HuH-7 (cell line): ENCODE measurements at places on chromosomes 4 and X.

GRCh38 chrX:154775419-154776349 lies 13.0 kb downstream of the DKC1 start:
- DNase-seq = no peak

DNA sequence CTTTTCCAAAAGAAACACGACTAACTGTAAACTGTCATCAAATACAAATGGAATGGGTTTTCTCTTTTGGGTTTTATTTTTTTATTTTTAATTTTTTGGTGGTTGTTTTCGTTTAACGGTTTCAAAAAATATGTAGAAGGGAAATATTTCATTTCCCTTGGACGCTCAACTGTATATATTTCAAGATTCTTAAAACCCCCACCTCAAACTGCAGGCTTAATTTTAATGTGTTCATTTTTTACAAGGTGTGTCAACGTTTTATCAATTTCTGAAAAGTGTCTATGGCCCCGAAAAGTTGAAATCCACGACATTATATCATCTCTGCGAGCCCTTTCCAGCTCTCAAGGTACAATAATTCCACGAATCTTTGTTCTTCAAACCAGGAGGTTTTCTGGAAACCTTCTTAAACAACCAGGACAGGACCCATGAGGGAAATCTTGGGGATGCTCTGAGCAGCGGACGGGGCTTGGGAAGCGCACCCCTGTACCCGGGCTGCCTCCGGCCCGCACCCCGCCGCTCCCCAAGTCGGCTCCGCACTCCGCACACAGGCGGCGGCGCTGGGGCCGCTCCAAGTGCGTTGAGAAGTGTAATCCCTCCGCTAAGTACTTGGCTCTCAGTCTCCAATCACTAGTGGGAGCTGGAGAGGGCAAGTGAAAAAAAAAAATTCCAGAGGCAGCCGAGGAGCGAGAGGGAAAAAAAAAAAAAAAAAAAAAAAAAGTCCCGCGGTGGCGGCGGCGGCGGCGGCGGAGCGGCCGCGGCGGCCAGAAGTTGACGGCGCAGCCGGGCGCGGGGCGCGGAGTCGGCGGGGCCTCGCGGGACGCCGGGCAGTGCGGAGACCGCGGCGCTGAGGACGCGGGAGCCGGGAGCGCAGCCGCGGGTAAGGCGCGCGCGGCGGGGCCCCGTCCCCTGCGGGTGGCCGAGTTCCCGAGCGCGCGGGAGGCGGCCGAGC lies at the start of gene BMPR1B:
Gene BMPR1B (plus strand): TSS at position 764 of the 949 bp plus-strand sequence. CDS start 346,470 bp downstream, outside the sequence.
- peak; percentile 37 for DNase-seq

GRCh38 chr4:5921101-5921980 lies 28.5 kb upstream of the CRMP1 start:
- no peak for DNase-seq

DNA sequence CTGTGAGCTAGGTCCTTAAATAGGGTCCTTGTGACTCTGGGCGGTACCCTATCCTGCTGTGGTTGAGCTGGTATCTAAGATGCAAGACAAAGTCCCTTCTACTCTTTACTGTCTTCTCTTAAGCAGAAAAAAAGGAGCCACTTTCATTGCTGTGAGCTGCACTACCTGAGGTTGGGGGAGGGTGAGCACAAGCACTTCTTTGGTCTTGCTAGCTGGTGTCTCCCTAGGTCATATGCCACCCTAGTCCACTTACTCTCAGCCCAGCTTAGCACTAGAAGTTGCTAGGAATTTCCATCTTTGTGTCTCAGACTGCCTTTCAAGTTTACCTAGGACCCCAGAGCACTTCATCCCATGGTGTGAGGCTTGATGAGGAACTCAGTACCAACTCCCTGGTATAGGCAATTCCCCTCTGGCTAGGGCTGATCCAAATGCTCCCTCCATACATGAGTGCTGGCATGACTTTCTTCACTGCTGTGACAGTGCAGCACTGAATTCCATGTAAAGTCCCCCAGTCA lies 343.6 kb upstream of the CT83 start:
- no peak for DNase-seq

- DNase-seq = no peak
These were observed 3.8 kb downstream of the G6PD start for GRCh38 chrX:154542723-154543424.

DNA sequence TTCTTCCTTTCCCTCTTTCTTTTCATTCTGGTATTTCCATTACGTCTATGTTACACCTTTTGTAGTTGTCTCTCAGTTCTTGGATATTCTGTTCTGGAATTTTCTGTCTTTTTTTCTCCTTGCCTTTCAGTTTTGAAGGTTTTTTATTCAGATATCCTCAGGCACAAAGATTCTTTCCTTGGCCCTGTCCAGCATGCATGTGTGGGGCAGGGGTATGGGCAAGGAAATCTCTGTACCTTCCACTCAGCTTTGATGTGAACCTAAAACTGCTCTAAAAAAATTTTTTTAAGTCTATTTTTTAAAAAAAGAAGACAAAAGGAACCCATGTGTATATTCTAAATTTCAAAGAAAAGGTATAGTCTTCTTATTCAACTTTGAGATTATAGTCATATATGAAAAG lies 180.5 kb downstream of the SOWAHB start:
- DNase-seq = no peak

GRCh38 chr4:134201216-134202161 lies at the start of gene PABPC4L:
TSS of gene PABPC4L (minus strand) at chr4:134201789. CDS start at chr4:134201019, 770 bp downstream.
- peak; percentile 66 for DNase-seq

DNA sequence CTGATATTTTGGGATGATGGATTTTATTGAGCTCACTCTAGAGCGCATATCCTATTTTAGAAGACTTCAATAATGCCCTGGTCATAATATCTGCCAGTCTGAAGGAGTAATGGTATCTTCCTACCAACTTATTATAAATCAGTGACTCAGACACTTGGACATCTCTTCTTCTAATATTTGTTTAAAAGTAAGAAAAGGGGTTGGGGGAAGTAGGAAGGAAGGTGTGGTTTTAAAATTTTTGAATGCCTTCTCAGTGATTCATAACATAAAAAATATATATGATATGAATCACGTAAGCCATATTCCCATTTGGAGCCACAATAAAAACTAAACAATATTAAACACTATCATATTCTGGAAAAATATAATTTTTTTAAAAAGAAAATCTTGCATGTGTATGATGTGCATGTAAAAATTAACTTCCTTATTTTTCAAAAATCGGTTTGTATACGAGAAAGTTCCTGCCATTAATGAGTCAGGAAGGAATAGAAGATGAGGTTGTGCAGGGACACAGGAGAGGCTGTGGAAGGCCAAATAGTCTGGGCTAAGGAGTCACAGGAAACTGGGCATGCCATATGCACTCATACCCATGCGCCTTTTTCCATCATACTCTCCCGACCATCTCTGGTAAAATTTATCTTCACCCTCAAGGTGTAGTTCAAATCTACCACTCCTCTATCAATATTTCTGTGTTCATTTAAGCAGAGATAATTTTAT lies 286.5 kb downstream of the EPHA5 start:
- no peak for DNase-seq

DNA sequence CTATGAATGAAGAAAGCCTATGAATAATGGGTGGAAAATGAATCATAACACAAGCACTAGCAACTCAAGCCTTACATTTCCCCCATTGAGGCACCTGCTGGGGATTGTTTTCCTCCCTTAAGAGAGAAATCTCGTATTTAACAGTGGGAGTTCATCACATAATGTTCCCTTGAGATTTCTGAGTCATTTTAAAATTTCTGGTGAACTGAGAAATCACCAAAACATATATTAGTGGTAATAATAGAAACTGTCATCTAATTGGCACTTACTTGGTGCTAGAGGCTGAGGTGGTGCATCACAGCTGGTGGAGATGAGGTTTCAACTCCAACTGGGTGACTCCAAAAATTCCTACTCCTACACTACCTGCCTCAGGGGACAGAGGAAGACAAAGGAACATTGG lies 561.3 kb upstream of the LCORL start:
- DNase-seq = no peak

DNA sequence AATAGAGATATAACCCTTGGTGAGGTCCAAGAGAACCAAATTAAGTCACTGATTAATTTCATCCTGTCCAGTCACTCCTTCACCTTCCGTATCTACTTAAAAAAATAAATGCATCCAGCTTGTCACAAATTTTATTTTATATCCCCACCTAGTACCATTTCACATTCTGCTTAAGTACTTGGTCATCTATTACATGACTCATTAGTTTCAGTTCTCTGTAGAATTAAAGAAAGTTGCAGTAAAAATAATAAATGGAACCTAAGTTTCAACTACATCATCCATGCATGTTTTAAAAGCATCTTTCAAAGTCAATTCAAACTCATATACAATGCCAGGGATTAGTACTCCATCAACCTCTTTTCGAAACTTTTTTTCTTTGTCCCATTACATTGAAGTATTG lies 130.2 kb downstream of the SH2D1A start:
- DNase-seq = no peak

GRCh38 chr4:185257086-185257485 lies 47.7 kb downstream of the SNX25 start:
- DNase-seq = no peak

DNA sequence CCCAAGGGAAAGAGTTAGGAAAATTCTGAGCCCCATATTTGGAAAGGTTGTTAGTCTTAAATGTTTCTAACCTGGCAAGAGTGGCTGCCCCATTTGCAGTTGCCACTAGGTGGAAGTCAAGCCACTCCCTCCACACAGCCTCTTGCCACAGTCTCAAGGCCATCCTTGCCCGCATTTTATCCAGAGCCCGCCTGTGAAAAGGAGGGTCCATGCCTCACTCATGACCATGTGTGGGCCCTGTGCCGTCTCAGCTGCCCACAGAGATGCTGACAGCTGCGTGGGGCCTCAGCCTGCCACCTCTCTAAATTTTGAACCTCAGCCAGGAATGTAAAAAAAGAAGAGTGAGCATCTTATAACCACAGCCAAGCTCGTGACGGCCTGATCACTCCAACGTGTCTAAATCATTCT lies 201.5 kb upstream of the FAM241A start:
- DNase-seq = peak; percentile 27

- no peak for DNase-seq
These were observed 150.0 kb downstream of the MAML3 start for GRCh38 chr4:140003876-140004548.

GRCh38 chr4:157151711-157152110 lies 68.8 kb upstream of the GRIA2 start:
- no peak for DNase-seq

- DNase-seq = no peak
These were observed 80.1 kb downstream of the GPC3 start for GRCh38 chrX:133905305-133905704.

DNA sequence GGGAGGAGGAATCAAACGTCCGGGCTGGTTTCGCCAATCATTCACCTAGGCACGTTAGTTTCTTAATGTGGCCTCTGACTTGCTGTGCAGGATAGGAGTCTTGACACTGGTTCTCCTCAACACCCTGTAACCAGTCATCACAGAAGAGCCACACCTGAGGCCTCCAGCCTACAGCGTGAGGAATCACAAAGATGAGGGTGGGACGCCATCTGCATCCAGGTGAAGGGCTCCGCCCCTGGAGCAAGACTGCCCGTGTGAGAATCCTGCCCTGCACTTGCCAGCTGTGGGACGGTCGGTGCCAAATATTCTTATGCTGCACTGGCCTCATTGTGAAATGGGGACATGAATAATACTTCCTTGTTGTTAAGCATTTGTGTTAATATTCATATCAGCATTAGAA lies 35.7 kb upstream of the TSPAN5 start:
- DNase-seq = no peak

DNA sequence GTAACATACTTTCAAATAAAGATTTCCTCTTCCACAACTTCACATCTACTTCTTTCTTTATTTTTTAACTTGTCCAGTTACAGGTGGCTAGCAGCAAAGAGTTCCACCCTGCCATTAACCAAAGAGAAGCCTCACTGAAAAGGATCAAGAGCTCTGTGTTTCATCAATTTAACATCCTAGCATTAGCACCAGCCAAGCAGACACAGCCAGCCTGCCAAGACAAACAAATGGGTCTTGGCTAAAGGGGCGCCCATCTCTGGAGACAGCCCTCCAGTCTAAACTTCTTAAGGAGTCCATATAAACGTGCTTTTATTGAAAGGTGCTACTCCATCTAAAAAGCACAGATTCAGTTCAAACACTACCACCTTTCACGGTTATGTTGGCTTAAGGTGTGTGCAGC lies 105.3 kb downstream of the ADAMTS3 start:
- DNase-seq = no peak

- DNase-seq = no peak
These were observed 153.0 kb downstream of the ASB9 start for GRCh38 chrX:15116900-15117299.

GRCh38 chr4:174928575-174929253 lies 10.6 kb downstream of the ADAM29 start:
- no peak for DNase-seq

GRCh38 chrX:10929747-10930146 lies 181.4 kb upstream of the HCCS start:
- DNase-seq = no peak

- no peak for DNase-seq
These were observed 49.6 kb upstream of the GRID2 start for GRCh38 chr4:92253986-92254671.

DNA sequence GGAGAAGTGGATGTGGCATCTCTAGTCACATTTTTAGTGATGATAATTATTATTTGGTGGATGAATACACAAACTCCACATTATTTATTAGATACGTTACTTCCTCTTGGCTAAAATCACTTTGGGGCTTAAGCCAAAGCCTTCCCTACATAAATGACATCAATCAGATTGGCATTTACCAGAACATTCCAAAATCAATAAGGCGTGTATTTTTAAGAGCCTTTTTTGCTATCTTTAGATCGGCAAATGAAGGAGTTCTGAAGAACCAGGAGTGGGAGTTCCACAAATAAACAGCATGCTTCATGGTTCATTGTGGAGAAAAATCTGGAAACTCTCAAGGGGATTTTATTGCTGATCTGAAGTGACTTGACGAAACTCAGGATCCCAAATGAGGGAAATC lies 89.7 kb downstream of the AMELX start:
- DNase-seq = no peak

DNA sequence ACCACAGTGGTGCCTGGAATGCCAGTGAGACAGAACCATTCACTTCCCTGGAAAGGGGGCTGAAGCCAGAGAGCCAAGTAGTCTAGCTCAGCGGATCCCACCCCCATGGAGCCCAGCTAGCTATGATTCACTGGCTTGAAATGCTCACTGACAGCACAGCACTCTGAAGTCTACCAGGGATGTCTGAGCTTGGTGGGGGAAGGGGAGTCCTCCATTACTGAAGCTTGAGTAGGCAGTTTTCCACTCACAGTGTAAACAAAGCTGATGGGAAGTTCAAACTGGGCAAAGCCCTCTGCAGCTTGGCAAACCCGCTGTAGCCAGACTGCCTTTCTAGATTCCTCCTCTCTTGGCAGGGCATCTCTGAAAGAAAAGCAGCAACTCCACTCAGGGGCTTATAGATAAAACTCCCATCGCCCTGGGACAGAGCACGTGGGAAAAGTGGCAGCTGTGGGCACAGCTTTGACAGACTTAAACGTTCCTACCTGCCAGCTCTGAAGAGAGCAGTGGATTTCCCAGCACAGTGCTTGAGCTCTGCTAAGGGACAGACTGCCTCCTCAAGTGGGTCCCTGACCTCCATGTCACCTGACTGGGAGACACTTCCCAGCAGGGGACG lies 32.0 kb downstream of the NAP1L2 start:
- DNase-seq = no peak

GRCh38 chrX:1435241-1435895 lies 17.3 kb downstream of the ASMTL start:
- no peak for DNase-seq

- no peak for DNase-seq
These were observed 97.4 kb downstream of the RASL11B start for GRCh38 chr4:52959541-52959940.

- DNase-seq = no peak
These were observed 1.6 kb downstream of the SCARB2 start for GRCh38 chr4:76211769-76212708.

- DNase-seq = no peak
These were observed 9.2 kb upstream of the ANXA3 start for GRCh38 chr4:78542373-78542772.

GRCh38 chr4:152628128-152628527 lies 51.7 kb downstream of the TMEM154 start:
- DNase-seq = no peak
